ENCODE measurements at places on chromosomes 11 and 22. TPM values are rescaled to one million over a fixed set of nuclear protein-coding genes. Genes with fewer than 3 reads are reported as not detected.

GRCh38 chr22:40348025-40348658 is 1.8 kb downstream of the ADSL start:
- peak overlapping the region; percentile 90 for H3K27ac ChIP-seq
- DNase-seq, result peak; percentile 74
- H3K27me3 ChIP-seq, result no peaks in the 10 kb centered on the region
- H3K36me3 ChIP-seq, result peaks cover 20% of the 10 kb centered on the region
- H3K4me3 ChIP-seq, result peak overlapping the region; percentile 66

- no peak overlapping the region for H3K27ac ChIP-seq
- peaks cover 11% of the 10 kb centered on the region for H3K4me1 ChIP-seq
- no peaks in the 10 kb centered on the region for H3K27me3 ChIP-seq
- no peak overlapping the region for H3K4me3 ChIP-seq
These were observed 4.0 kb upstream of the SLC3A2 start for GRCh38 chr11:62876712-62877111.

- no peaks in the 10 kb centered on the region for H3K27me3 ChIP-seq
- peaks cover 3% of the 10 kb centered on the region for H3K4me1 ChIP-seq
- H3K27ac ChIP-seq, result peak within 1 kb of the TSS; percentile 16
- H3K36me3 ChIP-seq, result peaks cover 25% of the 10 kb centered on the region
- H3K4me3 ChIP-seq, result peak within 1 kb of the TSS; percentile 51
- peak; percentile 14 for DNase-seq
These were observed at the start of gene TESMIN for GRCh38 chr11:68751331-68751856. Gene TESMIN, minus strand, starts transcription at chr11:68751520. Its CDS starts 860 bp downstream, at chr11:68750660.

Gene OR8D1
- total RNA-seq, result not detected
